ENCODE measurements at places on chromosomes 5 and 9. TPM values are rescaled to one million over a fixed set of nuclear protein-coding genes. Genes with fewer than 3 reads are reported as not detected.

DNA sequence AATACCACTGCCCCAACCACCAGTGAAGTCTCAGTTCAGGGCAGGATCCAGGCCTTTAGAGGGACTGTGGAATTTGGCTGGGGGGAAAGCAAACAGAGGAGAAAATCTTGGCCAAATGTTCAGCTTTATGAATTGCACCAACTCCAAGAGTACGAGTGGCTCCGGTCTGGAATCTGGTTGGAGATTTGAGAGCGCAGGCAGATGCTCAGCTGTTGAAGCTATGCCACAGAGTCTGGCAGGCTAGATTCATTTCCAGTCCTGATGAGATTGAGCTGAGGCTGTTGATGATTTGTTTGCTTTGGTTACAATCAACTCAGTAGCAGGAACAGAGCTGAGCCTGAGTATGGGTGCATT lies 9.1 kb upstream of the HSPB3 start:
- H3K36me3 ChIP-seq = no peaks in the 10 kb centered on the region
- H3K27ac ChIP-seq = no peak overlapping the region
- no peaks in the 10 kb centered on the region for H3K4me1 ChIP-seq

GRCh38 chr5:97009212-97009898 lies 73.5 kb downstream of the LNPEP start:
- DNase-seq = no peak
- no peak overlapping the region for H3K4me3 ChIP-seq
- no peak overlapping the region for H3K27ac ChIP-seq
- peaks cover 2% of the 10 kb centered on the region for H3K36me3 ChIP-seq

GRCh38 chr9:104927216-104927911 lies 591 bp downstream of the ABCA1 start:
- peaks cover 12% of the 10 kb centered on the region for H3K4me1 ChIP-seq
- H3K27ac ChIP-seq = peak overlapping the region; percentile 91
- no peaks in the 10 kb centered on the region for H3K27me3 ChIP-seq
- H3K4me3 ChIP-seq = peak overlapping the region; percentile 84

DNA sequence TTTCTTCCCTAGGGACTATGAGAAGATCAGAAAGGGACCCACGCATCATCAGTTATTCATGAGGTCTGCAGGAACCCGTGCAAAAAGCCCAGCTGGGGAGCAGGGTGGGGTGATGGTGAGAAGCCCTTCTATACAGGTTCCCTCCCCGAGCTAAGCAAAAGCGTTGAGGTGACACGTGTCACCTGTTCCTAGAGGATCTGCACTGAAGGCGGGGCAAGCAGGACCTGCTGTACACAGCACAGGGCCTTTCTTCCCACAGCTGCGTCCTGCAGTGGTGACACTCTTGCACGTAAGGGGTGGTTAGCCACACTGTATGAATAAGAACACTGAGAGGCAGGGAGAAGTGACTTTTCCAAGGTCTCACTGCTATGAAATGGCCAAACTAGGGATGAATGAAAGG lies 37.2 kb upstream of the SH3PXD2B start:
- DNase-seq = peak; percentile 14
- H3K36me3 ChIP-seq = no peaks in the 10 kb centered on the region
- no peaks in the 10 kb centered on the region for H3K27me3 ChIP-seq
- H3K4me3 ChIP-seq = no peak overlapping the region

- no peak for DNase-seq
- H3K27me3 ChIP-seq = no peaks in the 10 kb centered on the region
- no peak overlapping the region for H3K4me3 ChIP-seq
- H3K27ac ChIP-seq = no peak overlapping the region
Observed at GRCh38 chr5:134873494-134873893, 677 bp upstream of the TXNDC15 start.

- H3K27ac ChIP-seq = no peak overlapping the region
- H3K4me1 ChIP-seq = no peaks in the 10 kb centered on the region
- no peaks in the 10 kb centered on the region for H3K36me3 ChIP-seq
- H3K27me3 ChIP-seq = no peaks in the 10 kb centered on the region
- DNase-seq = no peak
- no peak overlapping the region for H3K4me3 ChIP-seq
Observed at GRCh38 chr5:72154076-72154756, 46.9 kb downstream of the MAP1B start.

GRCh38 chr5:40025586-40025985 lies 600.8 kb upstream of the DAB2 start:
- DNase-seq = no peak
- H3K36me3 ChIP-seq = no peaks in the 10 kb centered on the region
- H3K27me3 ChIP-seq = peaks cover 6% of the 10 kb centered on the region
- H3K27ac ChIP-seq = no peak overlapping the region
- H3K4me1 ChIP-seq = no peaks in the 10 kb centered on the region

DNA sequence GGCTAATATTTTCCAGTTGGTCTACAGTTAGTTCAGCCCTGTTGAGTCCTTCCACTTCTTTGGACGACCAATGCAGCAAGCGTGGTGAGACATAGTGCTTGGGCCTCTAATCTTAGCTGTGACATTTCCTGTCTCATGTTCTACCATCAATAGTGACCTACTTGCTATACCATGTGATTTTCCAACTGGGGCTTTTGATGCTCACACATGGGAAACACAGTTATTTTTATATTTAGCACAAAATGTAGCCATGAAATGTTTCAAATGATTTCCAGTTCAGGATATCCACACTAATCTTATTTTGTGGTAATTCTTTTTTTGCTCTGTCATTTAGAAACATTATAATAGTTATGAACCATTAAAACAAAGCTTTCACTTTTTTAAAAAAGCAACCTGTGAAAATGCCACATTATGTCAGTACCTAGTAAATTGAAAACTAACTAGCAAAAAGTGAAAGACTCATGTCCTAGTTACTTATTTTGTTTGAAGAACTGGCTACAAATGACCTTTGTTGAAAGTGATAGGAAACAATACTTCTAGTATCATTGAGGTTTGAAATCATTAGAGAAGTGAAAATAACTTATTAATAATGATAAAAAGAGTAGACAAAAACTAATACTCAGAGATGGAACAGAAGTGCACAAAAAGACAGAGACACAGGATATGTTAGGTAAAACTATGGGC lies 18.3 kb downstream of the MARCHF3 start:
- H3K27ac ChIP-seq = no peak overlapping the region
- no peak overlapping the region for H3K4me3 ChIP-seq
- no peaks in the 10 kb centered on the region for H3K4me1 ChIP-seq
- H3K27me3 ChIP-seq = no peaks in the 10 kb centered on the region
- no peaks in the 10 kb centered on the region for H3K36me3 ChIP-seq

DNA sequence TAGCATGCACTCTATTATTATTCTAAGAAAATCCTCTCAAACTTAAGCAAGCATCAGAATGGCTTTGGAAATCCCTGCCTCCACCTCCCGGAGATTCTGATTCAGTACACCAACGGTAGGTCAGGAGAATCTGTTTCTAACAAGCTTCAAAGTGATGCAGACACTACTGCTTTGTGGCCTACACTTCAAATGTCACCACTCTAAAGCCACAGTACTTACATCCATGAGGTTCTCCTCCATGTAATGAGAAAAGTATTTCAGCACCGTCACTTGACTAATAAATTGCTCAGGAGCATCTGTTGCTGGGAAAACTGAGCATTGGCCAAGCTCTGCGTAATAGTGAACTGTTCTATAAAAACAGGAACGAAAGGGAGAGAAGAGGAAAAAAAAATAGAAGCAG lies 4.8 kb downstream of the PLK2 start:
- H3K4me3 ChIP-seq = no peak overlapping the region
- H3K4me1 ChIP-seq = peaks cover 7% of the 10 kb centered on the region
- peaks cover 56% of the 10 kb centered on the region for H3K36me3 ChIP-seq

- no peaks in the 10 kb centered on the region for H3K27me3 ChIP-seq
- no peaks in the 10 kb centered on the region for H3K36me3 ChIP-seq
- no peaks in the 10 kb centered on the region for H3K4me1 ChIP-seq
- no peak overlapping the region for H3K27ac ChIP-seq
- DNase-seq = no peak
Observed at GRCh38 chr9:106066940-106067524, 372.7 kb downstream of the TMEM38B start.

TMEM252 gene
- total RNA-seq = not detected

ADAMTSL2 gene
- 18.2 TPM for total RNA-seq

FAXDC2 gene
- 110 TPM for total RNA-seq

ADAMTS19 gene
- not detected for total RNA-seq

CD72 gene
- 4.7 TPM for total RNA-seq

FBP1 gene
- 27.8 TPM for total RNA-seq

CCDC192 gene
- total RNA-seq = not detected

TNC gene
- total RNA-seq = 6.3 TPM

BHMT2 gene
- total RNA-seq = 374 TPM

SPATA31A7 gene
- not detected for total RNA-seq
